Natural killer cell (primary cell): ENCODE measurements at places on chromosomes 1 and 21. TPM values are rescaled to one million over a fixed set of nuclear protein-coding genes. Genes with fewer than 3 reads are reported as not detected.

- no peak overlapping the region for H3K27ac ChIP-seq
- H3K4me3 ChIP-seq, result no peak overlapping the region
- peaks cover 11% of the 10 kb centered on the region for H3K36me3 ChIP-seq
- no peaks in the 10 kb centered on the region for H3K27me3 ChIP-seq
- no peaks in the 10 kb centered on the region for H3K4me1 ChIP-seq
Observed at GRCh38 chr1:44289530-44289929, 65.5 kb downstream of the ERI3 start.

GRCh38 chr1:39398278-39399021, 93.0 kb upstream of the BMP8A start:
- DNase-seq, result no peak
- no peak overlapping the region for H3K4me3 ChIP-seq
- H3K27ac ChIP-seq, result no peak overlapping the region
- no peaks in the 10 kb centered on the region for H3K27me3 ChIP-seq
- H3K36me3 ChIP-seq, result peaks cover 16% of the 10 kb centered on the region

- peaks cover 5% of the 10 kb centered on the region for H3K36me3 ChIP-seq
- H3K27me3 ChIP-seq, result no peaks in the 10 kb centered on the region
- H3K4me1 ChIP-seq, result peaks cover 19% of the 10 kb centered on the region
- peak; percentile 42 for DNase-seq
- peak within 1 kb of the TSS; percentile 99 for H3K27ac ChIP-seq
- H3K4me3 ChIP-seq, result peak within 1 kb of the TSS; percentile 98
Observed at GRCh38 chr1:182588500-182589396, at the start of gene RNASEL. TSS of gene RNASEL (minus strand) at chr1:182589256. CDS start at chr1:182586806, 2,450 bp downstream.

Gene BRWD1
- 92.0 TPM for total RNA-seq

- no peaks in the 10 kb centered on the region for H3K36me3 ChIP-seq
- H3K27me3 ChIP-seq, result no peaks in the 10 kb centered on the region
- no peak for DNase-seq
- H3K4me3 ChIP-seq, result no peak overlapping the region
Observed at GRCh38 chr1:177340601-177341067, 169.9 kb downstream of the BRINP2 start.

DNA sequence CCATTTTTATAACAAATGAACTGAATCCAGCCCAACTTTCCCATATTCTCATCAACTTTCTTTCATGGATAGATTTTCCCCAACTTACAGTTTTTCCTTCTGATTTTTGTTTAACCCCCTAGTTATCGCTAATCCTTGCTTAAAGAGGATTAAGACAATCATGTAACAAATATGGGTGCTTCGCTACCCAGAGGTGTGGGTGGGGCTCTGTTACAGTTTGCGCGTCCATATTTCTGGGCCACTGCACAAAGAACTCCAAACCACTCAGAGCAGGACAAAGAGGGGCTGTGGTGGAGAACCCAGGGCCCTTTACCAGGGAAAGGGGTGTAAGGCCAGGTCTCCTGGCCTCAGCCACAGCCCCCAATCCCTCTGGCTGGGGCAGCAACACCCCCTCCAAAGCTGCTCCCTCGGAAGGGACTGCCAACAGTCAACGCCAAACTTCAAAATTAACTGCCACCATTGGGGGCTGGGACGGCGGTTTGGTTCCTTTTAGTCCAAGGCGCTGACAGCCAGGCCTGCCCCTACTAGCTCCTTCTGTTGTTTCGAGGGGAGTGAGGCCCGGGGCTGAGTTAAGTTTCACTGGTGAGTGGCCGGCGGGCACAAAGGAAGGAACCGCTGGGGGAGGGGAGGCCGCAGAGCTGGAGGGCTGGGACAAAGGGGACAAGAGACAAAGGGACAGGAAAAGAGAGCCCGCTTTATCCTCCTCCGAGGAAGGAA, 27.9 kb downstream of the SSBP3 start:
- H3K4me1 ChIP-seq, result peaks cover 82% of the 10 kb centered on the region
- no peak overlapping the region for H3K27ac ChIP-seq
- DNase-seq, result no peak
- no peak overlapping the region for H3K4me3 ChIP-seq
- no peaks in the 10 kb centered on the region for H3K27me3 ChIP-seq
